ENCODE measurements at places on chromosomes 6 and 20.

GRCh38 chr6:147016440-147016839 is 187.8 kb upstream of the STXBP5 start:
- DNase-seq: no peak

DNA sequence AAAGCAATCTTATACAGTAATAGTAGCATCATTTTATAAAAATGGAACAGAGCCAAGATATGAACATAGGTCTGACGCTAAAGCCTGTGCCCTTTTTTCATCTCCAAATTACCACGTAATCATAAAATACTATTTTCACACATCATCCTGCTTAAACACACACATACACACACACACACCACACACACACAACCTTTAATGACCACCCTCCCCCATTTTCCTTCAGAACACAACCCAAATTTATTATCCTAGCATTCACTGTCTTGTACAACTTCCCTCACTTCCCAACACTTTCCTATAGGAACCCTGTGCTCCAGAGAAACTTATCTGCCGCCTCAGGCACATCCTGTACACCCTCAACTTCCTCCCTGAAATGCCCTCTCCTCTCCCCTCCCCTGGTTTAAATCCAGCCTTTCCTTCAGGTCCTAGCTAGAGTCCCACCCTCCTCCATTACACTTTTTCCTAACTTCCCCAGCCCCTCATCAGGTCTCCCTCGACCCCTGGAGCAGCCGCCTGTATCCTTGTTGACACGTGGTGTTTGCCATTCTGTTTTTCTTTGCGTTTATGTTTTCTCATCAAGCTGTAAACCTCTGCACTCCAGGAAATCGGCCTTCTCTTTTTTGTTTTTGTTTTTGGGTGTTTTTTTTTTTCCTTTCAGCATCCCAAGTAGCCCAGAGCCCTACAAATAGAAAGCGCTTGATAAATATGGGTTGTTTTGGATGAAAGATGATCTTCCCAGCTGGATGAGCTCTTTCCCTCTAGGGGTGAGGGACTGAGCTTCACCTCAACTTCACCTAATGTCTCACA is 968 bp upstream of the MMP24 start:
- no peak for DNase-seq

GRCh38 chr6:32568561-32568960 is 21.1 kb downstream of the HLA-DRB1 start:
- DNase-seq: no peak

GRCh38 chr6:12962987-12963386 is 246.4 kb downstream of the PHACTR1 start:
- DNase-seq: no peak

All from esophagus squamous epithelium (tissue), 5 donors.